ENCODE measurements at places on chromosomes 13 and 19. TPM values are rescaled to one million over a fixed set of nuclear protein-coding genes. Genes with fewer than 3 reads are reported as not detected.

DNA sequence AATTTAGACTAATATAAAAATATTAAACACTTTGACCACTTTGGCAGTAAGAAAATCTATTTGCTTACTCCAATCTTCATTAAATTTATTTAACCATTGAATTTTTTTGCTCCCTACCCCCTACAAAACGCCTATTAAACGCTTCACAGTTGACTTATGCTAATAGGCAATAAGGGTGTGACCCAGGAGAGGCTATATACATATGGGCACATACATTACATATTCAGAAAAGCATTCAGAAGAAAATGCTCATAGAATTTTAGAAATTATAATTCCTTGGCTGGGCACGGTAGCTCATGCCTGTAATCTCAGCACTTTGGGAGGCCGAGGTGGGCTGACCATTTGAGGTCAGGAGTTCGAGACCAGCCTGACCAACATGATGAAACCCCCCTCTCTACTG lies 95.6 kb upstream of the STARD13 start:
- no peak for DNase-seq
- H3K27me3 ChIP-seq = no peaks in the 10 kb centered on the region
- no peaks in the 10 kb centered on the region for H3K36me3 ChIP-seq
- no peaks in the 10 kb centered on the region for H3K4me1 ChIP-seq

DNA sequence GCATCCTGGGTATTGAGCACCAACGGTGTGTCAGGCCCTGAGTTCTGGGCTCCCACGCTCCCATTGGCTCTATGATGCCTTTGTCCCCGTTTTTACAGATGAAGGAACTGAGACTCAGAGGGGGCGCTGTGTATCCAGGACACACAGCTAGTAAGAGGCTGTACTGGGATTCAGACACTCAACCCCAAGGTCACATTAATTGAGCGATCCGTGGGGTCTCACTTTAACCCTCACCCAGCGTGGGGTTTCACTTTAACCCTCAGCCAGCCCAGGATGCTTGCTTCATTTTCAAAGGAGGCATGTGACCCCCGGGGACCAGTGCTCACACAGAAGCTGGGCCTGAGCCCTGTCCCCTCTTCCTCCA lies 42.6 kb downstream of the CYP4F22 start:
- no peaks in the 10 kb centered on the region for H3K36me3 ChIP-seq
- DNase-seq = no peak
- no peaks in the 10 kb centered on the region for H3K27me3 ChIP-seq
- H3K4me3 ChIP-seq = no peak overlapping the region
- H3K27ac ChIP-seq = no peak overlapping the region
- no peaks in the 10 kb centered on the region for H3K4me1 ChIP-seq

LRG1 gene
- total RNA-seq = 0.36 TPM

DNA sequence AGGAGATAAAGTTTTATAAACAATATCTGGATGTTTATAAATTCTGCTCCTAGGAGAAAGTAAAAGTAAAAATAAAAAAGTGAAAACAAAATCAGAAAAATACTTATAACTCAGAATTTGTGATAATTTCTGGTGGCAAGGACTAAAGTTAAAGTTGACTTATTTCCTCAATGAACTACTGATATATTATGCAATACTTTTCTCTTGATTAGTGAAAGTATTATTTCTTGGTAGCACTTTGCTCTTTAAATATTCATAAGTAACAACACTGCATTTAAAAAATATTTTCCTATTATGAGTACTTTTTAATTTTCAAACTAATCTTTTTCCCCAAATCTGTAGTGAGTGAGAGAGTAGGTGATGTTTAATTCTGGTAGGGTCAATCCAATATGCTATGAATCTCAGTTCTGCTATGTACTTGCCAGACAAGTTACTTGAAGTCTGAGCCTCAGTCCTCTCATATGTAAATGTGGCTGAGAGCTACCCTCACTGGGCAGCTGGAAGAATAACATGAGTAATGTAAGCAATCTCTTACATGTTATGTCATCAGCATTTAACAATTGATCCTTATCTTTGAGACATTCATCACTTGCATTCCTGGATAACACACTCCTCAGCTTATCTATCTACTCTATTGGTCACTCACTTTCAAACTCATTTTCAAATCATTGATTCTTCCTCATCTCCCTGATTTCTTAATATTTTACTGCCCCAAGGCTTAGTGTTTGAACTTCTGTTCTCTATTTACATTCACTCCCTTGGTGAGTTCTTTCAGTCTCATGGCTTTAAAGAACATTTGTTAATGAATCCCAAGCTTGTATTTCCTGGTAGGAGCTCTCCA lies 239.0 kb downstream of the RGCC start:
- H3K27me3 ChIP-seq = no peaks in the 10 kb centered on the region
- H3K36me3 ChIP-seq = no peaks in the 10 kb centered on the region
- H3K4me1 ChIP-seq = peaks cover 14% of the 10 kb centered on the region
- no peak for DNase-seq

DNA sequence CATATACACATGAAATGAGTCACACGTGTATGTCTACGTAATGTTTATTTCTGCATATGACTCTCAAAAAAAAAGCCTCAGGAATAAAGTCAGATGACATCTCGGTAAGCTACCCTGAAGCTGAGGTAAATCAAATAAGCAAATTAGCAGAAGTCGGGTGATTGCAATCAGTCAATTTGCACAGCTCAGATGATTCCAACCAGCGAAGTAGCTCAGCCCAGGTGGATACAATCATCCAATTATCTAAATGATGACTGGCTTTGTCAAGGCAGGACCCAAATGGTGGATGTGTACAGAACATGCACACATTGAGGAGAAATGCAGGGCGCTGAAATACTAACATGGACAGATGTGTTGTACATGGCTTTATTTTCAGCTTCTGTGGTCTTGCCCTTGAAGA lies 148.5 kb downstream of the ZNF486 start:
- no peaks in the 10 kb centered on the region for H3K4me1 ChIP-seq
- H3K4me3 ChIP-seq = no peak overlapping the region
- DNase-seq = no peak
- no peaks in the 10 kb centered on the region for H3K36me3 ChIP-seq

DNA sequence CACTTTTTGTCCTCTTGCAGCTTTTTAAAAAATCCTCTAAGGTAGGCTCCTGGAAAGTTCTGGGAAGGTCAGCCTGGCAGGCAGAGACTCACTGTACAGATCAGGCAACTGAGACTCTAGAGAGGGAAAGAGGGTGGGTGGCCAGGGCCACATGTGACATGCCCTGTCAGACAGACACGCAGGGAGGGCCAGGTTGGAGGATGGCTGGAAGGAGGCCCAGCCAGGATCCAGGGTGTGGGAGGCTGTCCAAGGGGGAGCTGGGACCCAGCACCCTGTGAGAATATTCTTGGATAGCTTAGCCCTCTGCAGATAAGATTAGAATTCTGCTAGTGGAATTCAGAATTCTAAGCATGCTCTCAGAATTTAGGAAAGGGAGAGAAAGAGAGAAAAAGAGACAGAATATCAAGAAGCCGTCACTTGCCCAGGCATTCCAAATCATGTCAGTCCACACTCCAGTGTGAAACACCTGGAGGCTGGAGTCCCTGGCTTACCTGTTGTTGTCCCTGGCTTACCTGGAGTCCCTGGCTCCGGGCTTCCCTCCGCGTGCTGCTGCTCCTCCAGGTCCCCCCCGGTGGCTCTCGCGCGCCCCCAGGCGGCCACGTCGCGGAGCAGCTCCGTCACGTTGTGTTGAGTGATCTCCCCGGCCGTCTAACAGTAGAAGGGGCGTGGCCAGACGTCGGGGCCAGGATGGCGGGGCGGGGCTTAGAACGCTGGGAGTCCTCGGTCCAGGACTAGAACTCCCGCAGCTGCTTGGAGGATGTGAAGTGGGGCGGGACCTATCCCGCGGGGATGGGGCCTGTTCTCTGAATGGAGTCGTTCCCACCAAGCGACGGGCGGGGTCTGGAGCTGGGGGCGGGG lies 2.8 kb upstream of the TNNI3 start:
- no peak overlapping the region for H3K27ac ChIP-seq
- no peak overlapping the region for H3K4me3 ChIP-seq
- no peaks in the 10 kb centered on the region for H3K36me3 ChIP-seq
- peaks cover 5% of the 10 kb centered on the region for H3K27me3 ChIP-seq
- DNase-seq = peak; percentile 100

TEX29 gene
- not detected for total RNA-seq

SYT5 gene
- 0.35 TPM for total RNA-seq

Measured in H1 (cell line).